ENCODE measurements at places on chromosomes 5 and 9. TPM values are rescaled to one million over a fixed set of nuclear protein-coding genes. Genes with fewer than 3 reads are reported as not detected.

C9 gene
- total RNA-seq = not detected

DNA sequence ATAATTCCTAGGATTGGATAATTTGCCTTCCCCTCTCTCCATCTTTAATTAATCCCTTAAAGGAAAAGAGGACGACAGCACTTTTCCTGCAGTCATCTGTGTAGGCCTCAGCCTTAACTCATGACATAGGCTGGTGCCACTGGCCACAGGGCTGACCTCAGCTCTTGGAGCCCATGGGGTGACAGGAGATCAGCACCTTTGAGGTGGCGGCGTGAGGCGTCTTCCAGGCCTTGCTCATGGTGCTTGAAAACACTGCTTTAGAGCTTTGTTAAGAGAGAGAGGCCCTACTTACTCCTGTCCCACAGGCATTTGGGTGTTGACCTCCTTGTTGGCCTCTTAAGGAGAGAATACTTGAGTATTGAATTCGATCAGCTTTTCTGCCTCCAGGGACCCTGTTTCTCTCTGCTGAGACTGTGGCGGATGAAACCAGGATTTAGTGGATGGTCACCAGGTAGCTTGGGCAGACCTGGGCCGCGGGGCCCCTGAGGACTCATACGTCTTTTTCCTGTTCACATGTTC lies 23.4 kb downstream of the TENT4A start:
- no peak for ATAC-seq

SAP30L gene
- 19.4 TPM for total RNA-seq

- ATAC-seq = peak; percentile 33
These were observed 17.1 kb downstream of the F2R start for GRCh38 chr5:76733049-76733417.

DNA sequence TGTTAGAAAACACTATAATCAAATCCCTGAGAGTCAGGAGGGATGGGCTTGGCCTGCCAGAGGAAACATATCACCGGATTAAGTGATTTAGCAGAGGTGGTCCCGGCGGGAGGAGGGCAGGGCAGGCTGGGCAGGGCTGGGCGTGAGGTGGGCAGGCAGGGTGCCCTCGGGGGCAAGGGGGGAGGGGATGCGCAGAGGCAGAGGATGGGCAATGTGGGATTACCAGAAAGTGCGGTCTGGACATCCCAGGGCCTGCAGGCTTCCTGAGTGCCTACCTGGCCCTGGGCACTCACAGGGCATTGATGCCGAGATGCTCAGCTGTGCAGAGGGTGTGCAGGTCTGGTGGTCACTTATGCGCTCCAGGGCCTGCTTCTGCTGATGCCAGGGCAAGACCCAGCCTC lies 115.2 kb downstream of the ADAMTS2 start:
- no peak for ATAC-seq

GRCh38 chr5:68243681-68244080 lies 28.1 kb downstream of the PIK3R1 start:
- no peak for ATAC-seq

DNA sequence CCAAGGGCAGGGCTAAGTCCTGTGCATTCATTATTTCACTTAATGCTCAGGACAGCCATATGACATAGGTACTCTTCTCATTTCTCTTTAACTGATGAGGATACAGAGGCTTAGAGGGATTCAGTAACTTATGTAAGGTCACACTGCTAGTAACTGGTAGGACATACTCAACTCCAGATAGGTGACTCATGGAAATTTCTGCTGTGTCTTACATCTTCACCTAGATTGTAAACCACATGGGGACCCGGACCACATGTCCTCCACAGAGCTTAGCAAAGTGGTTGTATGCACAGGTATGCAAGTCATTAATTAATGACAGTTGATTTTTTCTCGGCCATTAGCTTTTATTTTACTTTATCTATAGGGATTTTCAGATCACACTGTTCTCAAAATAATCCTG lies 29.3 kb downstream of the SLC1A1 start:
- ATAC-seq = peak; percentile 28

GRCh38 chr5:38554403-38554802 lies 2.0 kb downstream of the LIFR start:
- no peak for ATAC-seq

- no peak for ATAC-seq
These were observed 157.2 kb upstream of the PANK3 start for GRCh38 chr5:168736281-168736831.

FIBCD1 gene
- 0.20 TPM for total RNA-seq

DNA sequence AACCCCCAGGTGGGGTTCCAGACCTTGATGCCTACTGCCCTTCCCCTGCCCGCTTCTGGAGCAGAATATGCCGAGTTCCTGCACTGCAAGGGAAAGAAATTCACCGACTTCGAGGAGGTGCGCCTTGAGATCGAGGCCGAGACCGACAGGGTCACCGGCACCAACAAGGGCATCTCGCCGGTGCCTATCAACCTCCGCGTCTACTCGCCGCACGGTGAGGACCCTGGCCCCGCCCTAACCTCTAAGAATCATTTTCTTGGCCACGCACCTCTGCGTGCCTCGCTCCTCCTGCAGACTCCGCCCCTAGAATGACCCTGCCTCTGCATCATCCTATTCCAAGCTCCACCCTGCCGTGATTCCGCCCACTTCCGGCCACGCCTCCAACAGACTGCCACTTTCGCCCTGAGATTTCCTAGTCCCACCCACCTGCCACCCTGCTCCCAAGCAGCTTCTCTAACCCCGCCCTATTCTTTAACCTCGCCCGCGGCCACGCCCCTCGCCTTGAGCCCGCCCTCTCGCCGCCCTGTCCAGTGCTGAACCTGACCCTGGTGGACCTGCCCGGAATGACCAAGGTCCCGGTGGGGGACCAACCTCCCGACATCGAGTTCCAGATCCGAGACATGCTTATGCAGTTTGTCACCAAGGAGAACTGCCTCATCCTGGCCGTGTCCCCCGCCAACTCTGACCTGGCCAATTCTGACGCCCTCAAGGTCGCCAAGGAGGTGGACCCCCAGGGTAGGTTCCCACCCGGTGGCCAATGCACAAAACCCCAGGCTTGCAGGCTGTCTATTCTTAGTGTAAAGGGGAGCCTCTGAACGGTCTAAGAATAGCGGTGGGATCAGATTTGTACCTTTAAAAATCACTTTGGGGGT lies 15.6 kb downstream of the DNM1 start:
- ATAC-seq = peak; percentile 94

GRCh38 chr5:95959888-95960666 lies 1.6 kb downstream of the ELL2 start:
- no peak for ATAC-seq

- no peak for ATAC-seq
These were observed 272.2 kb downstream of the ANXA1 start for GRCh38 chr9:73423891-73424290.

- ATAC-seq = no peak
These were observed 19.3 kb downstream of the OTULINL start for GRCh38 chr5:14600846-14601245.

GRCh38 chr5:41404757-41405156 lies 105.6 kb downstream of the PLCXD3 start:
- ATAC-seq = no peak

DNA sequence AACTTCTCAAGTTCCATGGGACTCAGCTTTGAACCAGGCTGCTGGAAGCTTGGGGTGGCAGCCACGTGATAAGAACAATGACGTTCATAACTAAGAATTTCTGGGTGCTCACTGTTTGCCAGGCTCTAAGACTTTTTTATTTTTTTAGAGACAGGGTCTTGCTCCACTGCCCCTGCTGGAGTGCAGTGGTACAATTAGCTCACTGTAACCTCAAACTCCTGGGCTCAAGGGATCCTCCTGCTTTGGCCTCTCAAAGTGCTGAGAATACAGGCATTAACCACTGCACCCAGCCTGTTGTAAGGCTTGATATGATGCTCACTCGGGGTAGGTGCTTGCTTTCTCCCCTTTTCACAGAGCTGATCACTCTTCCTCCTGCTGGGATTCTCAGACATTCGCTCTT lies 38.7 kb downstream of the PTPN3 start:
- ATAC-seq = no peak

IFNA7 gene
- not detected for total RNA-seq

GDA gene
- 0.52 TPM for total RNA-seq

GRCh38 chr5:94017579-94017978 lies 276.2 kb upstream of the POU5F2 start:
- no peak for ATAC-seq

GRCh38 chr9:112409758-112410157 lies 29.9 kb downstream of the HSDL2 start:
- ATAC-seq = no peak

DNA sequence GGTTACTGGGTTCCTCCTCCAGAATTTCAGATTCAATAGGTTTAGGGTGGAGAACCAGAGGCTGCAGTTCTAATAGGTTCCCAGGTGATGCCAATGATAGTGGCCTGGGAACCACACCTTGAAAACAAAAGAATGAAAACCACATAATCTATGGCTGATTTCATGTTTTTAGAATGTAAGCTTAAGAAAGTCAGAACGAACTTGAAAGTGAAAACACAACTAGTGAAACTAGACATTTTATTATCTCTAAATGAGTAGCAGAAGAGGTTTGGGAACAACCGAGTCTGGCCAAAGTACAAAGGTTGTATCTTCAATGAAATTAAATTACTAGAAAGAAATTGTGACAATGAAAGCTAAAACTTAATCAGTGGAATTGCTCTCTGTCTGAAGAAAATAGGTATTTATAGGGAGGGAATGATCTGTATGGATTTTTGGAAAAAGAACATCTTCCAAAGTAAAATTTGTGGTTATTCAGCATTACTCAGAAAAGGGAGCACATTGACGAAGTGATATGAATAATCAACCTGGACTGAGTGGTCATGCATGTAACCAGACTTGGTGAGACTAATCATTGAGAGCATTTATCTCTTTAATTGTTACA lies 24.9 kb upstream of the CEP120 start:
- ATAC-seq = no peak

DNA sequence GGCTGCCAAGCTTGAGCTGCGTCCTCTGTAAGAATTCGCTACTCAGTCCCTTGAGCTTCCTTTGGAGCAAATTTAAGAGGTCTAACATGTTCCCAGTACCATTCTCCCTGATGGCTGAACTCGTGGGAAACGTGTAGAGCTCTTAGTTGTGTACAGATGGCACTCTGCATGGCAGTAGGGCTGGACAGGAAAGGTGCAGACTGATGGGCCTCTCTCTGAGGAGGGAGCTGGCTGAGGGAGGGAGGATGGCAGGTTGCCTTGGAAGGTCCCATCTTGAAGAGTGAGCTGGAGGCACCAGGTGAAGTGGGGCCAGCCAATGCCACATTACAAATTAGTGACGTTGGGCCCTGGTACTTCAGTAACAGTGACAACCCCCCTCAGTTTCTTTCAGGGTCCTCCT lies 495.3 kb downstream of the CCDC171 start:
- no peak for ATAC-seq

GRCh38 chr5:123599171-123599570 lies 87.2 kb downstream of the CSNK1G3 start:
- no peak for ATAC-seq

DNA sequence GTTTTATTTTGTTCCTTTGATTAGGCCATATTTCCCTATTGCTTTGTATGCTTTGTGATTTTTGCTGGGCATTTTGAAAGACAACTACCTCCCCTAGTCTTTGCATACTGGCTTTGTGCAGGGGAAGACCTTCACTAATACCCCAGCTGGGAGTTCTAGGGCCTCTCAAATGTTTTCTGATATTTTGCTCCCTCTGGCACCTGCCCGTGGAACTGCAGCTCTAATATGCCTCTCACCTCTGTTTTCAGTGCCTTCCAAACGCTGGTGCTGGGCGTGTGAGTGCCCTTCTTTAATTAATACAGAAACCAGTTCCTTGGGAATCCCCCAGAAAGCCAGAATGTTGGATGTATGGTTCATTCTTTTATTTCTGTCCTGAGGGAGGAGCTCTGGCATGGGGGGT lies 204.5 kb downstream of the COMMD10 start:
- ATAC-seq = no peak

- no peak for ATAC-seq
These were observed 198.5 kb downstream of the SPOCK1 start for GRCh38 chr5:137300411-137301240.

- ATAC-seq = no peak
These were observed 783 bp upstream of the DNAH5 start for GRCh38 chr5:13945271-13945670.

FGF1 gene
- total RNA-seq = 0.88 TPM

- no peak for ATAC-seq
These were observed 42.0 kb downstream of the ITK start for GRCh38 chr5:157222506-157223230.

DNA sequence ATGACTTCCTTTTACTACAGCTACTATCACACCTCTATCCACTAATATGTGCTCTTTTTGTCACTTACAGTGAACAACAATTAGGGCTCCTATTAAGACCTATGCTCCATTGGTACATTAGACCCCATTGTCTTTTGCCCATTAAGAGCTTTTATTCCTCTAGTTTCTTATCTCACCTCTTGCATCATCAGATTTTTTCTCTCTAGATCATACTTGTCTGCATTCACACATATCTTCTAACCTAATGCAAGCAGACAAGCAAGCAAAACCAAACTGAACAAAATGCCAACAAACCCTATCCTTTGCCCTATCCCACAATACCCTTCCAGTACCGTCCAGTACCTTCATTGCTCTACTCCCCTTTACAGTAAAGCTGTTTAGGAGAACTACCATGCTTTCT lies 10.1 kb upstream of the RBM27 start:
- ATAC-seq = no peak

GRCh38 chr5:1875281-1875842 lies 7.4 kb downstream of the IRX4 start:
- no peak for ATAC-seq

GDNF gene
- total RNA-seq = 0.80 TPM

SLC23A1 gene
- total RNA-seq = 0.28 TPM

FREM1 gene
- 0.20 TPM for total RNA-seq

- peak; percentile 21 for ATAC-seq
These were observed 650 bp downstream of the MRRF start for GRCh38 chr9:122265149-122265915.

- no peak for ATAC-seq
These were observed 2.6 kb upstream of the CCL27 start for GRCh38 chr9:34665067-34665380.

- no peak for ATAC-seq
These were observed 62.7 kb downstream of the MEGF10 start for GRCh38 chr5:127353327-127353726.

DNA sequence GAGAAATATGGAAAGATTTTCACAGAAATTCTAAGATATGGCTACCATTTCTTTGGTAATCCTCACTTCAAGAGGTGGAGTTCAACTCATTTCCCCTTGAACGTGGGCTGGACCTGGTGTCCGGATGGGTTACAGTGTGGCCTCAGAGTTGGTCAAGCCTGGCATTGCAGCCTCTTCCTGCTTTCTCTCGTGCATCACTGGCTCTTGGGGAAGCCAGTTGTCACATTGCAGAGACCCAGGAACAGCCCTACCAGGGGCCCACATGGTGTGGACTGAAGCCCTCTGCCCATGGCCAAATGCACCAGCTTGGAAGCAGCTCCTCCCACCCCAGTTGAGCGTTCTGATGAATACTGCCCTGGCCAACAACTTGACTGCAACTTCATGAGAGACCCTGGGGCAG lies 47.7 kb upstream of the FCN1 start:
- no peak for ATAC-seq

- no peak for ATAC-seq
These were observed 224.9 kb downstream of the SNX18 start for GRCh38 chr5:54742417-54742891.

DAP gene
- 34.6 TPM for total RNA-seq

RLN2 gene
- total RNA-seq = not detected

TOR1B gene
- total RNA-seq = 11.7 TPM

F12 gene
- 32.8 TPM for total RNA-seq

- ATAC-seq = no peak
These were observed 3.5 kb downstream of the FBXW11 start for GRCh38 chr5:172002840-172003512.
